AML-193 (cell line): ENCODE measurements at places on chromosomes 6 and 20.

GRCh38 chr6:17935188-17936149 lies 52.0 kb downstream of the KIF13A start:
- DNase-seq, result no peak

DNA sequence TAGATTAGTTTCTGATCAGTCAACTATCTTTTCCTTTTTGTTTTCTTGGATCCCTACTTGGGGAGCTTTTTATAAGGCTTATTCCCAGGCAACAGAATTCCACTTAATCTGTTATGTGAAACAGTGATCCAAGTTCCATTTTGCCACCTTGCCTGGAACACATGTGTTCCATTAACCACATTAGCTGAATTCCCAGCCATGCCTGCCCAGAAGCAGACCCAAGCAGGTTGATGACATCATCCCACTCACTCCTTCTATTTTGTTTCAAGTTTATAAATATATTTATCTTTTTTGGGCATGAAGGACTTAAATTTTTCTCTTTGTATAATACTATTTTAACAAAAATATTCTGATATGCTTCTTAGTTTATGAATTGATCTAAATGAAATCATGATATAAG lies 587.4 kb downstream of the GRIK2 start:
- no peak for DNase-seq

GRCh38 chr6:41723530-41724227 lies 11.7 kb downstream of the TFEB start:
- peak; percentile 99 for DNase-seq

GRCh38 chr20:64065974-64066343 lies 3.0 kb downstream of the TCEA2 start:
- DNase-seq, result peak; percentile 80

DNA sequence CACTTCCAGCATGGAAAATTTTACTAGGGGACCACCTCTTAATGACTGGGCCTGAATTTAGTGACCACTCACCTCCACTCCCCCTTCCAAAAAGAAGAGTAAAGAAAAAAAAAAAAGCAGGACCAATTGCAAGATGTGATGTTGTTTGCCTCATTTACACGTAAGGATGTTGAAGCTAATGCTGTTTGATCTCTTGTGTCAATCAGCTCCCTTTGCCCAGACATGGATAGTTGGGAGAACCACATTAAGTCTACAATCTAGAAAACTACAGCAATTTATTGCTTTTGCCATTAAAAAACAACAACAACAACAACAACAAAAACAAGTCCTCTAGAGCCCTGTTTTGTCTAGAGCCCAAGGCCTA lies 11.0 kb upstream of the DSTN start:
- DNase-seq, result no peak

DNA sequence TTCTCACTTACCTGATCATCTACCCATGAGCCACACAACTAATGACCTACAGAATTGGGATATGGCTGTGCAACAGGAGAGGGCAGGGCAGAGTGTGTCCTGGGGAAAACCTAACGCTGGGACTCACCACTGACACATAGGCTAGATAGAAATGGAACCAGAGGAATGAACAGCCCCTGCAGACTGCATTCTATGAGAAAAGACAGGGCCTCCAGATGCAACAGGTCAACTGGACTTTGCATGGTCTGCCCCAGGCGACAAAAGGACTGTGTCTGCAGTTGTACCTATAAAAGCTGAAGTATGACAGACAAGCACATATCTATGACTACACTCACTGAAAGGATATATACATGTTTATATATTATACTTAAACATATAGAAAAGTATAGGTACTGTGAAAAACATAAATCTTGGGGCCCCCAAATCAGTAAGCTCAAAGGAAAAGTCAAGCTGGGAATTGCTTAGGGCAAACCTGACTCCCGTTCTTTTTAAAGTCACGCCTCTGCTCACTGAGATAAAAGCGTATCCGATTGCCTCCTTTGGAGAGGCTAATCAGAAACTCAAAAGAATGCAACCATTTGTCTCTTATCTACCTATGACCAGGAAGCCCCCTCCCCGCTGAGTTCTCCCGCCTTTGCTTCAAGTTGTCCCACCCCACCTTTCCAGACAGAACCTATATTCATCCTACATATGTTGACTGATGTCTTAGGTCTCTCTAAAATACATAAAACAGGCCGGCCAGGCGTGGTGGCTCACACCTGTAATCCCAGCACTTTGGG lies 68.5 kb downstream of the EPB41L2 start:
- DNase-seq, result no peak

DNA sequence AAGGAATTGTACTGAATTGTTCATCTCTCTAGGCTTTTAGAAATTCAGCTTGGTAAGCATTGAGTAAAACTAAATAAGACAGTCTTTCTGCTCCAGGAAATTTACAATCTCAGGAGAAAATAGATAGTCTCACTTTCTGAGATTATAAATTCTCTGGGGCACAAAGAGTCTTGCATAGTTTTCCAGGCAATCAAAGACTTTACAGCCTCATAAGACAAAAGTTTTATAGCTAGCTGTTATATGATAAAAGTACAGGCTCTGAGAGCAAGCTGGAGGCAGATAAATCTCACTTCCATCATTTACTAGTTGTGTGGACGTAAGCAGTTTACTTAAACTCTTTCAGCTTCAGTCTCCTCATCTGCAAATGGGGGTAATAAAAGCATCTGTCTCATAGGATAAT lies 11.4 kb downstream of the FRK start:
- DNase-seq, result no peak
